ENCODE measurements at places on chromosomes 11 and 22. TPM values are rescaled to one million over a fixed set of nuclear protein-coding genes. Genes with fewer than 3 reads are reported as not detected.

Gene CDC42BPG
- total RNA-seq, result 3.0 TPM

Gene CTSW
- not detected for total RNA-seq

Gene SYNGR1
- 30.4 TPM for total RNA-seq

DNA sequence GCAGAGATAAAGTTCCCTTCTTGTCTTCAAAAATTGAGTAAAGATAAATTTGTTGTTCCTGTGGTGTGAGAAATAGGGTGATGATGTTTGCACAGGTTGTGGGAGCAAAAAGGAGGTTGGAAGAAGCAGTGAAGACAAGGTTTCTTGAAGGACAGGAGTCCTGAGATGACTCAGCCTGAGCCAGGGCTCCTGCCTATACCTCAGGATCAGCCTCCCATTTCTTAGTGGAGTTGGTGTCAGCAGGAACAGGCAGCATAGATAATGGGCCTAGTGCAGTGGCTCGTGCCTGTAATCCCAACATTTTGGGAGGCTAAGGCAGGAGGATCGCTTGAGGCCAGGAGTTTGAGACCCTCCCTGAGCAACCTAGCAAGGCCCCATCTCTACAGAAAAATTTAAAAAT lies 28.7 kb downstream of the EIF4G2 start:
- no peak for DNase-seq

Gene RBM4B
- 57.0 TPM for total RNA-seq

Data from neural crest cell (in vitro differentiated cells).